ENCODE measurements at places on chromosomes 5 and 9. TPM values are rescaled to one million over a fixed set of nuclear protein-coding genes. Genes with fewer than 3 reads are reported as not detected.

DNA sequence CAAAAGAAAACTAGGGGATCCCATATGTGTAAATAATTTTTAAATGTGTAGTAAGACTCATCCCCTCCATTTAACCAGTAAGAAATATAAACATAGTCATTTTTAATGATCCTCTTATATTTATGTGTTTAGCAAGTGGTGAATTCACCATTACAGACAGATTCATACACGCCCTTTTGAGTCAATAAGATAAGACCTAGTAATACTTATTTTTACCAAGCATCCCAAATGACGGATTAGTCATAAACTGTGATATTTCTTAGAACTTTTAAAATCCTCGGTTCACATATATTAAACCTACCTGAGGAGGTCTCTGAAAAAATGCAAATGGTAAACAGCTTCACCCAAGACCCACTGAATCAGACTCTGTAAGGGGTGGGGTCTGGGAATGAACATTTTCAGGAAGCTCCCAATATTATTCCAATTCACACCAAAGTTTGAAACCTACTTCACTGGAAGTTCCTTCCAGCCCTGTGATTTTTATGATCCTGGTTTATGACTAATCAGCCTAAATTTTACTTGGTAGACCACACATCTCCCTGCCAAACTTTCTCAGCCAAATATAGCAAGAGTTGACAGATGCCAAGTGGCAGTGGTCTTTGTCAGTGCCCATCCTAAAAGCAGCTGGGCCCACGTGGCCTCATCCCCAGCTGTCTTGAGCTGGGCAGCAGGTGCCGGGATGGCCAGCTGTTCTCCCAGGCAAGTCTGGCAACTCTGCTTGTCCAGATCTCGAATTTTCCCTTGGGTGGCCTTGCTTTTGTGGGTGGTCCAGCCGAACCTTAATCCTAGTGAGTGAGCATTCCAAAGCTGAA is 559.0 kb upstream of the RGMB start:
- no peak for DNase-seq

DNA sequence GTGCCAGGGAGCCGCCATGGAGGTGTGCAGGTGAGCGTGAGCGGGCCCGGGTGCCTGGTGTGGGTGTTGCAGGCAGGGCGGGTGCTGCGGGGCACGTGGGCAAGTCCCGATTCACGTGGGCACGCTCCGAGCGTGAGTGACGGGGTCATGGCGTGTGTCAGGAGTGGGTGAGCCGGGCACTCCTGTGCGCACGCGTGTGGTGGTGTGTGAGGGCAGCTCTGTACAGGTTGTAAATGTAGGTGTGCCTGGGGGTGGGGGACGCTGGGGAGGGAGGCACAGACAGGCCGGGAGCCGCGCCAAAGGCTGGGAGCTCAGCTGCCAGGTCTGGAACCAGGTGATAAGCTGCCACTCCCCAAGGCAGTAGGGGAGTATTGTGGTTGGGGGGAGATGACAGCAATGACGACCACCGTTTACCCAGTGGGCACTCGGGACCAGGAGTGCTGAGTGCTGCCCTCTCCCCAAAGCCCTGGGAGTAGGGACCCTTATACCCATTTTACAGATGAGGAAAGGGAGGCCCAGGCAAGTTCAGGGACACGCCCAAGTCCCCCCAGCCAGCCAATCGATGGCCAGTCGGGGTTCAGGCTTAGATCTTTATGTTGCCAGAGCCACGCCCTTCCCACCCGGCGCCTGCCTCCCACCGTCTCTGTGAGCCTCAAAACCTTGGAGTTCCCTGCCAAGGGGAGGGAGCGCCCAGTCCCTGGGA is 9.6 kb downstream of the NCS1 start:
- DNase-seq: no peak

DNA sequence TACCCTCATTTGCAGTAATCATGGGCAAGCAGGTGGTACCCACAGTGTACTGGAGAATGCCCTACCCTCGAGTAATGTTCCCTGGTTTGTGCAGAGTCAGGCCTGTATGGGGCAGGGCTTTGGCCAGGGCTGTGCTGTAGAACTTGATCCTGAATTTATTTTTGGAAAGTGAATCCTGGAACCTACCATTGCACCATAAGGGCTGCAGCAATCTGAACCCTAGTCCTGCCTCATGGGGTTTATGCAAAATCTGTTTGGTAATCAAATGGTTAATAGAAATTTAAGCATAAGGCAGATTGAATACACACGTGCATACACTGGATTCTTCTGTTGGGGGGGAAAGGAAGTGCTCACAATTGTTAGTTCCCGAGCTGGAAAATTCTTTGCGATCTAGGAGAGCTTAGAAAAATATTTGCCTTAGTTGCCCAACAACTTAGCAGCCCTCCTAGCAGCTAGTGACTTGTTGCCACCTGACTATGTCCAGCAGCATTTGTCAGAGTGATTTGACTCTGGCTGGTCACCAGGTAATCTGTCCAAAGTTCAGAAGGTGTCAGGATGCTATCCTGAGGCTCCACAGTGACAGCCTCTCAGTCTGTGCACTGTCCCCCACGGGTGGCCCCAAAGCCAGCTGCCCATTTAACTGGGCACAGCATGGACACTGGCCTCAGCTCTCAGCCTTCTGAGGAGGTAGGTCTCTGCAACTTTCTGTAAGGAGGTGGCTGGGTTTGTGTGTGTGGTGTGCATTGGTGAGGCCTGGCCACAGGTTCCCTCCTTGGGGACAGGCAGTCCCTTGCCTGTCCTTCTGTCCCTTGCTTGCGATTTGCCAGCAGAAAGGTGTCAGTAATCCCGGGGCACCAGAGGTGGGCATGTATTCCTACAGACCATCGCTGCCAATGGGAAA is 8.3 kb downstream of the MVB12B start:
- peak; percentile 86 for DNase-seq

DNA sequence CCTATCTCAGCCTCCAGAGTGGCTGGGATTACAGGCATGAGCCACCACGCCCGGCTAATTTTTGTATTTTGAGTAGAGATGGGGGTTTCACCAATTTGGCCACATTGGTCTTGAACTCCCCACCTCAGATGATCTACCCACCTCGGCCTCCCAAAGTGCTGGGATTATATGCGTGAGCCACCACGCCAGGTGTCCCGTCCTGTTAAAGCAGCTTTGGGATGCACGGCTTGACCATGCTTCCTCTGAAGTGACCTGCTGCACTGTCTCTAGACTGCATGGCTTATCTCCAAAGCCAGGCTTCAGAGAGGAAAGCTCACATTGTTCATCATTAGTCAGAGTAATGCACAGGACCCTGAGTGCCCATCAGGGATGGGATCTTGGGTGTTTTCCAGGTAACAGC is 45.4 kb downstream of the SEMA4D start:
- DNase-seq: no peak

GRCh38 chr9:96072930-96073329 is 197.4 kb downstream of the ERCC6L2 start:
- no peak for DNase-seq

DNA sequence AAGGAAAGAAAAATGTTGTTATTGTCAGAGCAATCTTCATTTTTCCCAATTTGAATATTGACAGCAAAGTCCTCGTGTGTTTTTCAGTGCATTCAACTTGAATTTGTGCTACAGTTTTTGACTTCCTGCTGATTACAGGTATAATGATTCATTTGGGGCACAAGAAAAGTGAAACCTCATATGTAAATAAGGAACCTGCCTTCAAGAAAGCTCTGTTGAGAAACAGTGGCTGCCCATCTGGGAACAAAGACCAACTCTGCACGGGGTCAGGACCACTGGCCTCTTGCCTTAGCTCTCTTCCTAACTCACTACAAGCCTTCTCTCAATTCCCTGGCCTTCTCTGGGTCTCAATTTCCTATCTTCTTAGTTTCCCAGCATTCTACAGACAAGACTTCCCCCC is 21.0 kb downstream of the TIMD4 start:
- DNase-seq: no peak

DNA sequence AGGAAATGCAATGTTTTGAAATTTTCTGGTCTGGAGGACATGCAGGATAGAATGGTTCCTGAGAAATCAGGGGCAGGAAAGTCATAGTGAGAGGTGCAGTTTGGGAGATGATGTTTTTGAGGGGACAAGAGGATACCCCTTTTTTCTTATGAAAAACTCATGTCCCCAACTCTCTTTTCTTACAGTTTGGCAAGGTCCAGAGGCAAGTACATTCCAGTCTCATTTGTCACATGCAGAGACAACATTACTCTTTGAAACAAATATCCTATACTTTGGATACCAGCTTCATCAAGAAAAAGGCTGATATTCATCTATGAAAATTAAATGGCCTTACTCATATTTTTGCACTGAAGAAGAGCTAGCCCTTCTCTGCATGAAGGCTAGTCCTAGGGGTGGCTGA is 48.2 kb downstream of the EQTN start:
- no peak for DNase-seq

DNA sequence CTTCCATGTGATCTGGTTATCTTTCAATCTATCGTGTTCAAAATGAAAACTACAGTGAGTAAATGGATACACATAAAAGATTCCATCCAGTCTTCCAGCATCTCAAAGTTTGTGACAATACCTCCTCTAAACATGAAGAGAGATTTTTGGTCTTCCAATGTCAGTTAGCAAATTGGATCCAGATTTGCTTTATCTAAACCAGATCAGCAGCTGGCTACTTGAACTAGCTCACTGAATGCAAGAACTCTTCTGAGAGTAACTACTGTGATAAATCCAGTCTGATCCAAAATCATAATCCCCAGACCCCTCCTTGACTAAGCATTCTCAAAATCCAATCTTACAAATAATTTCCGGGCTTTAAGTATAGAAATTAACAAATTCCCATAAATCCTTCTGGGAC is 2177.9 kb upstream of the C9orf72 start:
- no peak for DNase-seq

- DNase-seq: peak; percentile 39
Measured at GRCh38 chr5:109690242-109690974, 681 bp downstream of the MAN2A1 start.

DNA sequence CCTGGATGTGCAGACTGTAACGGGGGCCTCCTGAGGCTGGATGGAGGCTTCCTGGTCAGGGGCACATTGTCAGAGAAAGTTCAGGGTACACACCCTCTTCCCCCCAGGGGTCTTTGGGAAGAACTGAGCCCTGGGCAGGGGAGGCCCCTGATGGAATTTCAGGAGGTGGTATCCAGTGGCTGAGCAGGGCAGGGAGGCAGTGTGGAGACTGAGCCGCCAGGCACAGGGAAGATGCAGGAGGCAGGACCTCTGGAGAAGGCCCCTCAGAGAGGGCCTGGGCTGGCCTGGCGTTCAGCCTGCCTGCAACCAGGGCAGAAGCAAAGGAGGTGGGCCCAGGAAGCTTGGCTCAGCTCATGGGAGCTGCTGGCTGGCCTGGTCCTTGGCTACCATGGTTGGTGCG is 53.5 kb downstream of the GTF3C4 start:
- DNase-seq: no peak

- DNase-seq: no peak
Measured at GRCh38 chr5:27516437-27516836, 478.1 kb upstream of the CDH9 start.

DNA sequence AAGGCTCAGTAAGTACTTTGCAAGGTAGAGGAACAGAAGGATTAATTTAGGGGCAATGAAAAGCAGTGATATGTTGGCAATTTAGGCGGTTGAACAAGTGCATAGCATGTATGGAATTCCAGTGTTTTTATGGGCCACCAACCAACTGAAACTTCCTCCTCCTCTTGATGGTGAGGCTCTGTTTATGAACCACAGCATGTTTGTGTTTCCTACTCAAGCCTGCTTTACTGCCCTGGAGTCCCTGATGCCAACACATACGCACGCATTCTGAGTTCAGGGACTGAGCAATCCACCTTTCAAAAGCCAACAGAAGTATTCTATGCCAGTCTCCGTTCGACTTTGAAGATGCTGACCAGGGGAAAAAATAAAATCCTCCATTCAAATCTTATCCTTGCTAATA is 417.5 kb downstream of the EFNA5 start:
- peak; percentile 16 for DNase-seq

GRCh38 chr5:31235381-31235780 is 41.9 kb downstream of the CDH6 start:
- DNase-seq: no peak

GRCh38 chr5:139998837-139999236 is 44.3 kb downstream of the NRG2 start:
- DNase-seq: no peak

GRCh38 chr5:50553560-50553984 is 112.5 kb upstream of the EMB start:
- no peak for DNase-seq

PAXX gene
- total RNA-seq: 35.0 TPM

CEL gene
- total RNA-seq: 1.9 TPM

DIPK1B gene
- 242 TPM for total RNA-seq

PAPPA gene
- total RNA-seq: 0.13 TPM

P4HA2 gene
- 37.6 TPM for total RNA-seq

TRIM7 gene
- total RNA-seq: 3.4 TPM

STOML2 gene
- 142 TPM for total RNA-seq
